ENCODE measurements at places on chromosomes 7 and 10.

DNA sequence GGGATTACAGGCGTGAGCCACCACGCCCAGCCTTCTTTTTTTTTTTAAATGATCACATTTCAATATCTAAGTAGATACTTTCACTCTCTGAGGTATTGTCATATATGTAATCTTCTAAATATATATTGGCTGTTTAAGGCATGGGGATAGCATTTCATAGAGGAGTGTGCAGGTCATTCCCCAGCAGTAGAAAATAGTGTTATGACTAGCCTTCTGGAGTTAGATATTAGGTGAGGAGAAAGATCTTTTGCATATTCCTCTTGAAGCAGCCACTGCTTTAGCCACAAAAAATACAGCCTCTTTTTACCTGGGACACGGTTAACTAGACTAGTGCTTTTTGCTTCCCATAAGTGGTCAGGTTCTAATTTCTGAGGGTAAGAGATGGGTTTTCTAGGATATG, 28.9 kb downstream of the ADD3 start:
- DNase-seq = no peak

GRCh38 chr10:93816123-93816747, 58.5 kb downstream of the LGI1 start:
- peak; percentile 63 for DNase-seq

DNA sequence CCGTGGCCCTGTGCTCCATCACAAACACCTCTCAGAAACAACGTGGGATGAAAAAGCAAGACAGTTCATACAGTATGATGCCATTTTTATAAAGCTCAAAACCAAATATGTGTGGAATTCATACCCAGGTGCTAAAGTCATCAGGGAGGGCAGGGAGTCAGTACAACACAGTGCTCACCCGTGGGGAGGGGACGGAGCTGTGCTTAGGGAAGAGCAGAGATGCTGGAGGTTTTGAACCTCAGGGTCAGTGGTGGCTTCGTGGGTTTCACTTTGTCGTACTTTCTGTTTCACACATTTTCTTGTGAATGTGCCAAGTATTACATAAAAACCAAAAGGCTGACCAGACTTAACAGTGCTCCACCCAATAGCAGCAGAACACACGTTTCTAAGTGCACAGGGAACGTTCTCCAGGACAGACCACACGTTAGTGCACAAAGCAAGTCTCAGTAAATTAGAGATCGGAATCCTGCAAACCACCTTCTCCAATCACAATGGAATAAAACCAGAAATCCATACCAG, 21.2 kb downstream of the ZMIZ2 start:
- no peak for DNase-seq

- DNase-seq = no peak
Observed at GRCh38 chr10:31728698-31729224, 199.9 kb downstream of the ARHGAP12 start.

- no peak for DNase-seq
Observed at GRCh38 chr10:107169516-107169915, 5.0 kb upstream of the SORCS1 start.

DNA sequence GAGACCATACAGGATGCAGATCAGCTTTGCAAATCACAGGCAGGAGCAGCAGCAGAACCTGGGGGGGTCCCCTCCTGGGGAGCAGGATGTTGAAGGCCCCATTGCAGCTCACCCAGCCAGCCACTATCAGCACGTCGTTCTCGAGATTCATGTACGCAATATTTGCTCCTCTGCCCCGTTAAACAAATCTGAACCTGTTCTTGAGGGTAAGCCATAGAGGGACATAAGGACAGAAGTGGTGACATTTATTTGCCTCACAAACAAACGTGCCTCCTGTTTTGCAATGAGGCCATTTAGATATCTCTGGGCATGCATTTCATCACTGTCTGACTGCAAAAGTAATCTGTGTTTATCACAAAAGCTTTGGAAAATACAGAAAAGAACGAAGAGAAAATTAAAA, 87.3 kb upstream of the BAIAP2L1 start:
- no peak for DNase-seq

Measured in activated CD8-positive, alpha-beta memory T cell treated with anti-CD3 and anti-CD28 coated beads, Interleukin-2, amount 50 U/mL, for 48 hours (primary cell).